Activated T-helper 1 cell treated with Interleukin-2 at 50 U/mL for 16 hours (primary cell): ENCODE measurements at places on chromosomes 6 and 20.

- DNase-seq: no peak
These were observed 30.7 kb upstream of the ADIG start for GRCh38 chr20:38550274-38550673.

DNA sequence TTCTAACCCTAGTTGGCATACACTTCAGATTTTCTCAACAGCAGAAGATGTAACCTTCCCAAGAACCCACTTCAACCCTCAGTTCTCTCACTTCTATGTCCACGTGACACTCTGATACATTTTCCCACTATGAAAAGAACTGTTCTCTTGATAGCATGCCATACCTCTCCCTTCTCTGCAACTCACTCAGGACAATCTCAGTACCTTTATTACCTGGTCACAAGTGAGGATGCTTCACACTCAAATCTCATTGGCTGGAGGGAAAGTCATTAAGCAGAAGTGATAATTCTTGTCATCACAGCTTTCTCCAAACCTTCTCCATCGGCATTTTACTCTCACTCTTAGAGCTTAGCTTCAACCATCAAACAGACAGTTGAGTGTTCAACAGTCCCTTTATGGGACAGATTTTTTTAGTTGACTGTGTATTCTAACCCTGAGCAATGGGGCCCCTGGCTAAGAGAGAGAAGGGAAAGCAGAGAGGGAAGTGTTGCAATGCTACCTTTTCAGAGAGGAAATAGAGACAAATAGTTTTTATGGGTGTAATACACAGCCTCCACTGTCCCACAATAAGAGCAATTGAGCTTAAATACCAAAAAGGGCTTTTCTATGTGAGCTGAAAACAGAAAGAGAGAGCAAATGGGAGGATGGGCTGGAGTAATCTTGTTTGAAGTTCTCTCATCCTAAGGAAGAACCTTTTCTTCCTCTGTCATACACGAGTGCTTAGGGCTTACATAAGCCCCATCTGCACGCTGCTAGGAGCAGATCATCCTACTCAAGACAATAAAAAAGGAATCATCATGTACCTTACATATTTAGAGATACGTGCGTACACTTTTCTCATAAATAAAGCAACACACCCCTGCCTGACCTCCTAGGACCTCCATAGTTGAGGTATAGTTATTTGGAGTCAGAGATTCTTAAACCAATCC, 16.0 kb downstream of the HLA-DPA1 start:
- no peak for DNase-seq

DNA sequence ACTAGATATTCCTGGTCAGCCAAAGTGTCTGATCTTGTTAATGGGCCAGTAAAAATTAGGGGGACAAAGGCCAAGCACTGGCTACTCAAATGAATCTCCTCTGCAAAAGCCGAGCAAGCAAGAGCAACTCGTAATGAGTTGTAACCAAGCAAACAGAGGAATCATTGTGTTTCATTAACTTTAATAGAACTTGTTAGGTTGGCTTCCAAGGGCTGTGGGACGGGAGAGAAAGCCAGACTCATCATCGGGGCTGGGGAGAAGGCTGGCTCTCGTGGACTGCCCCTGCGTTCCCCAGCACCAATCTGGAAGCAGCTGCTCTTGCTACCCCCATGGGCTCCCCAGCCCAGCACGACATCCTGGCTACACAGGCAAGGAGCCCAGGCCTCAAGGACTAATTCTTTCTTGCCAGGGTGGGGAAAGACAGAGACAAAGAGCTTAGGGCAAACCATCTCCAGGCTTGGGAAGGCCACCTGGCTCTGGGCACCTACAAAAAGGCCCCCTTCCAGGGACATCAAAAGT, 10.5 kb upstream of the SCUBE3 start:
- no peak for DNase-seq

DNA sequence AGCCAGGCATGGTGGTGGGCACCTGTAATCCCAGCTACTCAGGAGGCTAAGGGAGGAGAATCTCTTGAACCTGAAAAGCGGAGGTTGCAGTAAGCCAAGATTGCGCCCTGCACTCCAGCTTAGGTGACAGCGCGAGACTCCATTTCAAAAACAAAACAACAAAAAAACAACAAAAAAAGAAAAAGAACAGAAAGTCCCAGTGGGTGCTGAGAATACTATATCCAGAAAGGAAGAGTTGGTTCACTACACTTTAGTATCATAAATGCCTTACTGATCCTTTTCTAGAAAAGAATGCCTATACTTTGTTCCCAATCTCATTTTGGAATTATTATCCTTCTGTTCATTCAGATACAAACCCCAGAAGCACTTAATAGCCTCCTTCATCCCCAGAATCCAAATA, 20.9 kb upstream of the ADGRG6 start:
- no peak for DNase-seq

GRCh38 chr6:12369781-12370262, 79.7 kb downstream of the EDN1 start:
- DNase-seq: no peak

DNA sequence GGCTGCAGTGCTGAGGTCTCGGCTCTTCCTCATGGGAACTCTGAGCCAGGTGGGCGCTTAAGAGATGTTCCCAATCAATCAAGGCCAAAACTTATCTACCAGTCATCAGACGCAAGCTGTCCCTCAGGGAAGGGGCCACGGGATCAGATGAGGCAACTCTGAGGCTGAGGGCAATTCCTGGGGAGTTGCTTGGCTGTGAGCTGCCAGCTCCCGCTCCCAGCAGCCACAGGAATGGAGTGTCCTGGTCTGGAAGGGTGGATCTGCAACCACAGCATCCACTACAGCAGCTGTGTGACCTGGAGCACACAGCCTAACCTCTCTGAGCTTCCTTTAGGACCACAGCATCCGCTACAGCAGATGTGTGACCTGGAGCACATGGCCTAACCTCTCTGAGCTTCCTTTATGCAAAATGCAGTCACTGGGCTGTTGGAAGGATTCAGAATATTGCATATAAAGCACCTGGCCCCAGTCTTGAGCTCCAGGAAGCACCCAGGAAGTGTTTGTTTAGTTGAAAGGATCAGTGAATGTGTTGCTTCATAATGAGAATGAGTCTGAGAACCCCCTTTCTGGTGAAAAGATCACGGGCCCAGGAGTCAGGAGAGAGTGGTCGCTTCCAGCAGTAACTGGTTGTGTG, 60.9 kb downstream of the TFAP2C start:
- DNase-seq: no peak

DNA sequence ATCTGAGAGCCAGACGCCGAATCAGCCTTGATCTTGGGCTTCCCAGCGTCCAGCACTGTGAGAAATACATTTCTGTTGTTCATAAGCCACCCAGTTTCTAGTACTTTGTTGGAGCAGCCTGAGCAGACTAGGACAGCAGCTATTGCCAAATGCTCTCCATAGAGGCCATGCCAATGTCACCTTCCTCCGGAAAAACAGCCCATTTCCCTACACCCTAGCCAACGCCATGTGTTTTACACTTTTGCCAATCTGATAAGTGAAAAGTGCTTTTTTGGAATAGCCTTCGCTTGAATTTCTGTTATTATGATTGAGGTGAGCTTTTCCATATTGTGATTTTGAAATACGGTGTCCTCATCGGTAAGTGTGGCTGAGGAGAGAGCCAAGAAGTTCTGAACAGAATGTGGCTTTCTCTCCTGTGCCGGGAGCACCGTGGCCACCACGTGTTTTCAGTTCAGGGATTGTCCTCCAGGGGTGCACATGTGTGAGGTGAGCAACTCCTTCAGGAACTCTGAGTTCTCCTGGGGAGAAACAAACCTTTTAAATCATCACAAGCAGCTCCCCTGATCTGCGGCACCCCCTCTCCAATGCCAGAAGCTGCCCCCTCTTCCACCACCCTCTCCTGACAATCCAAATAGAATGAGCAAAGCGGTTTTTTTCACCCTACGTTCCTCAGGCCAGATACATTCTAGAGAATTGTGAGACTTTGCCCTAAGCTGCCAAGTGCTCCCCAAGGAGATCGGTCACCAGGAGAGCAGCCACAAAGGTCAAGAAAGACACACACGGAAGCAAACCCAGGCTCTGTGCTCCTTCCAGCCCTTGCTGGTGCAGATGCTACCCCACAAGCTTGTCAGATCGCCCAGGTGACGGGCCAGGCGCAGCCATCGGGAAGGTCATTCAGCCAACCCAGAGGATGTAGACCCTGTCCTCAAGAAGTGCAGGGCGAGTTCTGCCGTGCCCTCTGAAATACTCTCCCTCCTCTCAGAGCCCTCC, 36.0 kb downstream of the TAF8 start:
- DNase-seq: no peak

DNA sequence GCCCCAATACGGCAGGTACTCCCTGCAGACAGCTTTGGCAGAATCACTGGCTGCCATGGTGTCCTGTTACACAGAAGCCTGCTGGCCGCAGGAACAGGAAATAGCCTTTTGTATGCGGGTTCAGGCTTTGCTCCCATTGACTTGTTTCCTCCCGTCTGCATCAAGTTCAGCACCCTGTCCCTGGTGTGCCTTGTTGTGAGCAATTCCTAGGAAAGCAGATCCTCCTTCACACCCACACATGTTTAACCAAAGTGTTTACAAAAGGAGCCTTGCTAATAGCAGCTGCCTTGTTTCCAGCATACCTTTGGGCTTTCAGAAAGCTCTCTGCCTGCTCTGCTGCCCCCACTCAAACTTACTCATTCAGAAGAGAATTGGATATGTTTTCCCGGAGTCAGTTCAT, 127.2 kb upstream of the SUPT3H start:
- DNase-seq: no peak
